ENCODE measurements at places on chromosomes 1 and 21.
A peak's percentile ranks its signal among the peaks of the same experiment; 100 is the strongest.

GRCh38 chr21:25297117-25297516, 310.2 kb downstream of the MRPL39 start:
- no peak for DNase-seq

DNA sequence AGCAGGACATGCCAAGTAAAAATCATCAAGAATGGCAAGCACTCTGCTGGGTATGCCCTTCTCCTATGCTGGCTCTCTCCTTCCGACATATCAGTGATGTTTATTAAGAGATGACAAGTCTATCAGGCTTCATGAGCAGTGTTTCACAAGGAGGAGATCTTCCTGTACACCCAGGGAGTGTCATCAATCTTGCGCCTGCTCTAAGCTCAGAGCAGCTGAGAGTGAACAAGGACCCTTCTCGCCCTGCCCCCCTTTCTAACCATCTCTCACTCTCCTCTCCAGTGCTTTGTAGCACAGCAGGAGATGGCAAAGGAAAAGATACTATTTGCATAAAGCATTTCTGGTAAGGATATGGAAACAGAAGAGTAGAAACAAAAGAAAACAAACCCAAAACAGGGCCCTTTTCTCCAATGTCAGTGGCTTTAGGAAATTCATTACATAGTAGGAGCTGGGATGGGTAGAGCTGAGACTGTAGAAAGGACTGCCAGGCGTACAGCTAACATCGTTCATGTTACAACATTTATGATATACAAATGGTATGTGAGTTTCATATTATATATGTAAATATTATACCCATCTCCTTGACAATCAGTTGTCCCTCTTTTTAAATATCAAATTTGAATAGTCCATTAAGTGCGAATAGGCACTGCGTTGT, 201.7 kb downstream of the NUF2 start:
- no peak for DNase-seq

DNA sequence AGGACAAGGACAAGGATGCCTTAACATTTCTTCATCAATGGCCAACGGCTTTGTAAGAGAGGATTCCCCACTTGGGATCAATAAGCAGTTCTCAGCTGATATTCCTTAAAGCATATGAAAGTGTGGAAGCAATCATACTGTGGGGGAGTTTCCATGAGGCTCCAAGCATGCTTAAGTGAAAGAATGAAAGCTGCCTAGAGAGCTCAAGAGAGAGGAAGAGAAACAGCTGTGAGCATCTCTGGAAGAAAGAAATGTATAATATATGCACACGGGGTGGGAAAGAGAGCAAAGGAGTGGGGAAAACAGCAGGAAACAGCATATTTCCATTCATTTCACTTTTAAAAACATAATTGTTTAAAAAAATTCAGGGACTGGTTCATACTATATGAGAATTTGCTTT, 94.7 kb upstream of the WARS2 start:
- DNase-seq, result no peak

- DNase-seq, result no peak
These were observed 5.2 kb downstream of the IL6R start for GRCh38 chr1:154410185-154410827.

DNA sequence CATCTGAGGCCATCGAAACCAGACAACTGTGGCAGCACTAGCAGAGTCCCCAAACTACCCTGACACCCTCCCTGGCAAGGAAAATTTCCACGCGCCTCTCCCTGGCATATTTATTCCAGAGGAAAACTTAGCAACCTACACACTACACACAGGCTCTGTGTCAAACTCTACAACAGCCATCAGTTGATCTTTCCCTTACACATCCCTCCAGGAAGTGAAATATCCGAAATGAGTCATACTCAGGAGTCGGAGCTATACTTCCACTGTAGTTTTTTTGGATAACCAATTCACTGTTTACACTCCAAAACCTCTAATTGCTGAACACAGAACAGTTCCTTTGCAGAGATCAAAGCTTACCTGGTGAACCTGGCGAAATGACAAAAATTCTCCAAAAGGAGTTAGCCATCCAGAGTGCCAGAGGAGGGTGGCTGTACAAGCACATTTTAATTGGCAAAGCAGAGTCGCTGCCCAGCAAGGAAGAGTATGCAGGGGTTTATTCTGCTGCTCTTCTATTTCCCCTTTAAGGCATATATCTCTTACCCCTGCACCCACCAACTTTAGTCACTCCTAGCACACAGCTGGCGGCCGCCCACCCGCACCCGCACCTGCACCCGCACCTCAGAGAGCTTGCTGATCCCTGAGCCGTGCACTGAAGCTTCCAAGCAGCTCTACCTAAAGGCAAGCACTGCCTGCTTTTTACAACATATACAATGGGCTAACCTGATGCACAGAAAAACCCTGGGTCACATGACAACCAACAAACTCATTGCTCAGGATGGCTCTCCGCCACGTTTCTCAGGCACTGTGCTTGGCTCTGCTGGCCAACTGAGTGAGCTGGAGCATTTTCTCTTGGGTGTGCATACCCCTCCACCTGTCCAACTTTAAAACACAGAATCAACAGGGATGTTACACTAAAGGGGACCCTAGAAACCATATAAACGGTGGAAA, 54.9 kb downstream of the CAPZB start:
- DNase-seq, result no peak

- peak; percentile 17 for DNase-seq
These were observed 60.5 kb upstream of the SIPA1L2 start for GRCh38 chr1:232690285-232690935.

- no peak for DNase-seq
These were observed 70.8 kb upstream of the TMPRSS2 start for GRCh38 chr21:41578716-41579115.

GRCh38 chr21:39007532-39007931, 175.7 kb downstream of the PSMG1 start:
- no peak for DNase-seq

DNA sequence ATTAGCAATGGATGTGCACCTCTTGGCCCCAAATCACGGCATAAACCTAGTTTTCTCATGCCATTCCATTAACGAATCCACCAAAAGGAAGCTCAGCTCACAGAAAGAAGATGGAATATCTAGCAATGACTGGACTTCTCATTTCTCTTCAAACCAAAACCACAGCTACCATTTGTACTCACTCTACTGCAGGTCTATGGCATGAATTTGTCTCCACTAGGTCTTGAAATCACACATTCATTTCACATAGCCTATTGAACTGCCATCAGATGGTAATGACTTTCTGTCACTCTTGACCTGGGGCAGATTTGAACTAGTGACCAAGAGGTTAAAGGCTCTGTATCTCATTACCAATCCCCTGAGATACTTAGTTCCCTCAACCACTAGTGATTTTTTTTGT, 382.7 kb downstream of the DPYD start:
- DNase-seq, result no peak

DNA sequence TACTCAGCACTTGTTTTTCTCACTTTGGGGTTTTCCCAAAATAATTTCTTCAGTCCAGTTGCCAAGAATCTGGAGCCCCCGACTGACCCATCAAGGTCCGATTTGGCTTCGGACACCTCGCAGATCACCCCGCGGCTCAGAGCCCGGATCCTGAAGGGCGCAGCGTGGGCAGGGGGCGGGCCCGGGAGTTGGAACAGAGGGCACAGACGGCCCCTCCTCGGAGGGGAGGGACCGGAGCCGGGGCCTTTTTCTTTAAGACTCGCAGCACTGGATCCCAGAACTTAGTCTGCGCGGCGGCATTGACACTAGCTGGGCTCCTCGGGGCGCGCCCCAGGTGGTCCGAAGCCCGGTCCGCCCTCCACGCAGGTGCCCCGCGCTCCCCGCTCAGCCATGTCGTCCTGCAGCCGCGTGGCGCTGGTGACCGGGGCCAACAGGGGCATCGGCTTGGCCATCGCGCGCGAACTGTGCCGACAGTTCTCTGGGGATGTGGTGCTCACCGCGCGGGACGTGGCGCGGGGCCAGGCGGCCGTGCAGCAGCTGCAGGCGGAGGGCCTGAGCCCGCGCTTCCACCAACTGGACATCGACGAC, at the start of gene CBR3:
TSS of gene CBR3 (plus strand) at position 277 of the 588 bp plus-strand sequence. CDS start at position 391, 114 bp downstream.
- no peak for DNase-seq

GRCh38 chr21:35645991-35646390, 414.3 kb downstream of the SETD4 start:
- DNase-seq, result no peak

DNA sequence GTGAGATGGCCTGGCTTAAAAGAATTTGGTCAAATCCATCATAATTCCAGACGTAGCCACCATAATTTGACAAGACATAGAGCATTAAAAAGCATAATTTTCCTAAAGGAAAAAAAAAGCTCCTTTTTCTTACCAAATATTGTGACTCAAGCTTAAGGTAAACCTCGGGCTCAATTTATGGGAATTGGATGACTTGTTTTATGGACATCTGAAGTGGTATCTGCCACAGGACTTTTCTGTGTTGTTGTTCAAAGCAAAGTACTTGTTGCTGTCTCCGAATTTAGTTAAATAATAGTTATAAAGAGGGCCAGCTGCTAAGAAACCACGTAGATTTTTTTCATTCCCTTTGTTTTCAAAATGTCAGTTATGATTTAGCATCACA, 1.1 kb downstream of the MPZL1 start:
- DNase-seq, result no peak

DNA sequence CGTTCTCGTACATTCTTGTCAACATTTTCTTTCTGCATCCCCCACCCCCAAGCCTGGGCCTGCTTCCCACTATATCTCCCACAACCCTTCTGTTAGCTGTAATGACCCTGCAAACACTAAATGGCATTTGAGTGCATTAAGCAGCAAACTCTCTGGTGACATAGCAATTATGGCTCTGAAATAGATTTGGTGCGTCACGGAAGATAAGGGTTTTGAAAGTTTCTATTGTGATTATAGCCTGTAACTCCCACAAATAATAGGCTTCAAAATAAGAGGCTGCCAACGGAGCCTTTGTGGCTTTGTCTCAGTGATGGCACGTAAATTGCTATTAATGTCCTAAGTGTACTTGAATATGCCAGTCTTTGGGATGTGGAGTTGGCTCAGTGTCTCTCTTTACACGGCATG, 277.6 kb downstream of the PBX1 start:
- no peak for DNase-seq

DNA sequence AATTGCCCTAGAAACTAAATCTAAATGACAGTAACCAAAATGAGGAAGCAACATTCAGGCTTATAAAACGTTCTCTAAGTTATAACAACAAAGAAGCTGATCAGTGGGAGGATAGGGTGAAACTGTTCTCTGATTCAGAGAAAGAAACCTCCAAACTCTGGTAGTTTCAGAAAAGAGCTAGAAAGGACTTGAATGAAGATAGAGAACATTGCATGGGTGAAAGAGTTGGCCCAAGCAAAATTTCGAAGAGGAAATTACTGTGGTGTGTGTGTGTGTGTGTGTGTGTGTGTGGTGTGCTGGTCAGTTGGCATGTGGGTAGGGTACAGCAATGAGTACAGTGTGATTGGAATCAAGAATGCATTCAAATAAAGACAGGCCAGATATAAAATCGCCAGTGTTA, 16.5 kb upstream of the SPAG17 start:
- DNase-seq, result no peak

GRCh38 chr1:100456880-100457279, 81.1 kb upstream of the GPR88 start:
- DNase-seq, result no peak

DNA sequence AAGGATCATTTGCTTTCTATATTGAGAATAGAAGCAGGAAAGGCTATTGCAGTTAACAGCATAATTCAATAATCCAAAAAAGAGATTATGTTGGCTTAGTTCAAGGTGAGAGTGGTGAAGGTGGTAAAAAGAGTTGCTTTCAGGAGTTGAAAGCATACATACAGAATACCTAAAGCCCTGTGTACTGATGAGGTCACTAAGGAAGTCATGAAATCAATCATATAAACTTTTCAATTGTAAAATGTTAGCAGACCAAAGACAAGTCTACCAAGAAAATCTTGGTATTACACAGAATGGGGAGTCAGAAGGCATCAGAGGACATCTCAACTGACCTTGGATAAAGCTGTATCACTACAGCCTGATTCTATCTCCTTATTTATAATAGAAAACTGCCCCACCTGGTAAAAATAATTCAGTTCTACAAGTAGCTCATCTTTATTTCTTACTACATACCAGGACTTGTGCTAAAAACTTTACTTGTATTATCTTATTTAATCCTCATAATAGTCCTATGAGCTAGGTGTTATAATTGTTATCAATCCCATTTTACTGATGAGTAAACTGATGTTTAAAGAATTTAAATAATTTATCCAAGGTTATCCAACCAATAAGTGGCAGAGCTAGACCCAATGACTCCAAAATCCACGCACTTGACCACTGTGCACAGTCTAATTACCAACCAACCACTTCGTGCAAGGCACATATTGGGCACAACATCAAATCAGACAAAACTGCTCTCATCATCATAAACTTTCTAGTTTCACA, 40.9 kb downstream of the TUT4 start:
- no peak for DNase-seq

- DNase-seq, result no peak
These were observed 67.3 kb upstream of the BCL10 start for GRCh38 chr1:85343612-85344255.

DNA sequence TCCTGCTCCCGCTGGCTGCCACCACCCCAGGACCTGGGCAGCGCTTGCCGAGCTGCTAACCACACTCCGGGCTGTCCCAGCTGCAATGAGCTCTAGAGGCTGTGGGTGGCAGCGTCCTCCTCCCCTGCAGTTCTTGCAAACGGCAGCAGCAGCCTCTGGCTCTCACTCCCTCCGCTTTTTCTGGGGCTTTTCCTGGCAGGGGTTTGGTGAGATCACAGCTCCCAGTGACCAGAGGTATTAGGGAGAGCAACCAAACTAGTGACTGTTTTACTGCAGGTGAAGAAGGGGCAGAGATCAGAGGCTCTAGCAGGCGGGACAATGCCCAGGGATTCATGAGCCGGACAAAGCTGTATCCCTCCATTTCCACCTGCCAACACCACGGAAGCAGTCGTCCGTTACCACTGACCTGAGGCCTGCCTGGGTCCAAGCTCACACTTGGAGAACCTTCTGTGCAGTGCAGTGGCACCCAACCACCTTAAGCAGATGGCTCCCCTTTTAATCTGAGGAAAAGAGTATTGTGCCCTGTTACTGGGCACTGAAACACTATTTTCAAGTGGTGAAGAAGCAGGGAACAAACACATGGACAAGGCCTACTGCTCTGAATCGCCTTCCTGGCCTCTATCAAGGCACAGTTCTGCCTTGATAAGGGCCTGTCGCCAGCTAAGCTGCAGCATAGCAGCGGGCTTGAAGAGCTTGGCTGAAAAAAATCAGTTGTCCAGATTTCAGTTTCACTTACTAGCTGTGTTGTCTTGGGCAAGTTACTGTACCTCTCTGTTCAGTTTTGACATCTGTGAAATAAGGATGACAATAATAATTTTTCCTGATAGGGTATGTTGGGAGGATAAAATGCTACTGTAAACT, at the start of gene F5:
TSS of gene F5 (minus strand) at position 87 of the 861 bp plus-strand sequence. CDS start 95 bp downstream, outside the sequence.
- peak; percentile 10 for DNase-seq

DNA sequence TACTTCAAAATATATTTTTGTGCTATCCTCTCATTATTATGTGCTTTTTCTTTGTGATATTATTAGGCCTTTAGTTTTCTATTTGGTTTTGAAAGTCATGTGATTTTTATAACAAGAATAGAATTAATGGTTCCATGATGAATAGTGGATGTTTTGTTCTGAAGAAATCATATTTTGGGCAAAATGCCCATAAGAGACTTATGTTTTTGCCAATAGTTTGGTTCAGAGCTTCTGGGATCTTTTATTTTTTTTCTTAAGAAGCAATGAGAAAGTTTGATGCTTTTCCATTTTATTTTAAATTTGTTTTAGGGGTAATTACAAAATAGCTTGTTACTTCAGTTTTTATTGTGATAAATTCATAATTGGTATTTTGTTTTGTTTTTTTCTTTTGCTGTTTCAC, 49.8 kb downstream of the LYPLAL1 start:
- no peak for DNase-seq

- DNase-seq, result no peak
These were observed 355.5 kb downstream of the LMO4 start for GRCh38 chr1:87684194-87684593.
